BJ (cell line): ENCODE measurements at places on chromosomes 11 and 22.

DNA sequence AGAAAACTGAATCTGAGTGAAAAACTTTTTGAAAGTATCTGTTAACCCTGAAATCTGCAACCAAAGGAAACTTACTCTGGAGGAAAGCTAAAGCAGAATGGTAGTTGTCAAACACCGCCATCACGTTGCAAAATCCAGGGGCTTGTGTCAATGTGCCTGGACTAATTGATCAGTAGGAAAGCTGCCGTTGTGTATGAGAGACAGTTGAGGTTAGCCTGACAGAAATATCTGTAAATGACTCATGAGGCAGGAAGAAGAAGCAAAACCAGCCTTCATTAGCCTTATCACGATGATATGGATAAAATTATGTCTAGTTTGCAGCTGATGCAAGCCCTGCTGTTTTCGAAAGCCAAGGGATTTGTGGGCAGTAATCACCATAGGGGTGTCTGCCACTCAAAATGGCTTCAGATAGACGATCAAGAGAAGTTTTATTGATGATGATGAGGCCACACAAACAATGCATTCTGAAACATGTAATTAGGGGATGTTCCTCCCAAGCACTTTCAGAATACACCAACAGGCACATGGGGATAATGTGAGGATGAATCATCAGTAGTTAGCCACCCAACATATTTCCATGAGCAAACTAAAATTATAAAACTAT, 8.9 kb downstream of the SCGB1A1 start:
- DNase-seq: no peak

- DNase-seq: no peak
Measured at GRCh38 chr11:83970061-83970671, 684.0 kb upstream of the CCDC90B start.

DNA sequence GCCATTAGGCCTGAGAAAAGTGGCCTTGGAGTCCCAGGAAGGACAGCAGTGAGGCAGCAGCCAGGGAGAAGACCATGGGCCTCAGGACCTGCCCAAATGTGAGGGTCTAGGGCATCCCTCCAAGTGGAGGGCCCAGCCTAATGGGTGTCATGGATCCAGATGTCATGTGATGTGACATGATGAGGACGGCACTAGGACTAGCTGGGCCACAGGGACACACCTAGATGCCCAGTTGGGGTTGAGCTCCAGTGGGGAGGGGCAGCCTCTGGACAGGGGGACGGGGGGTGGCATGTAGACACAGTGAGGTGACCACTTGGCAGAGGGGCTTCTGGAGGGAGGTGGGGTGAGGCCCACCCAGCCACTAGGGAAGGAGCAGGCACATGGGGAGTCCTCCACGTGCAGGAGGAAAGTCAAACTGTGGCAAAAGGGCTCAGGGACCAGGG, 5.4 kb downstream of the SCARF2 start:
- no peak for DNase-seq

DNA sequence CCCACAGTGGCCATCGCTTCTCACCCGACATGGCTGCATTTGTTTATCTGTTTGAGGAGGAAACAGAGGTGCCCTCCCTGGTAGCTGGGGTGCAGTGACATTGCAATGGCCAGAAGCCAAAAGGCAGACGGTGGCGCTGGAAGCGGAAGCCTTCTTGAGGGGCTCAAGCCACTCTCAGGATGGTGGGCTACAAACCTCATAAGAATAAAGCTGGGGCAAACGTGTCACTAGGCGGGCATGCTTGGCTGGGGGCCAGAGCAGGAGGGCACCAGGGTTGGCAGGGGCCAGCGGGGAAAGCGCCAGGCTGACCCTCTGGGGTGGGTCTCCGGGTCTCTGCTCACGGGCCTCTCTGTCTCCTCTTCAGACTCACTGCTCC, 12.6 kb downstream of the TNNT3 start:
- no peak for DNase-seq

DNA sequence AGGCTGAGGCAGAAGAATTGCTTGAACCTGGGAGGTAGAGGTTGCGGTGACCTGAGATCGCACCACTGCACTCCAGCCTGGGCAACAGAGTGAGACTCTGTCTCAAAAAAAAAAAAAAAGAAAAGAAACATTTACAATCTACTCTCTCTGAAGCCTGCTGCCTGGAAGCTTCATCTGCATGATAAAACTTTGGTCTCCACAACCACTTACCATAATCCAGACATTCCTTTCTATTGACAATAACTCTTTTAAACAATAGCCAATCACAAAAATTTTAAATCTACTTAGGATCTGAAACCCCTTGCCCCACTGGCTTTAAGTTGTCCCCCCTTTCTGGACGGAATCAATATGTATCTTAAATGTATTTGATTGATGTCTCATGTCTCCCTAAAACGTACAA, 25.0 kb upstream of the HTR3A start:
- DNase-seq: no peak

- no peak for DNase-seq
Measured at GRCh38 chr22:29166180-29166579, 39.5 kb upstream of the EMID1 start.

GRCh38 chr11:26078231-26078821, 253.6 kb upstream of the ANO3 start:
- DNase-seq: no peak

- DNase-seq: no peak
Measured at GRCh38 chr11:72079819-72080325, 470 bp downstream of the NUMA1 start.

DNA sequence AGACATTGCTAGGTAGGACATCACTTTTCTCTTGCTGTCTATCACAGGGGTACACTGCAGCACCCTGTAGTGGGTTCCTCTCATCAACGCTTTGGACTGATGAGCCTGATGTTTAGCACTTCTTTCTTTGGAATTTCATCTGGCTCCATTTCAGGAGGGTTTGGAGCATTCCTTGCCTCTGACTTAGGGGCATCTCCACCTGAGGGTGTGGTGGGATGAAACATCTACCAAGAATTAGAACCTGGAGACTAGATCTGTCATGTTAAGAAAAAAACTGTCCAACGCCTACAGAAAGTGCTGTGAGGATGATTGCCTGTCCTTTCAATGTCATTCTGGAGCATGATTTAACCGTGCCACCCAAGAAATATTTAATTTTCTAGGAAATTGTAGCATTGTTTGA, 648.4 kb downstream of the ETS1 start:
- no peak for DNase-seq
